ENCODE measurements at places on chromosomes 13 and 19.
A peak's percentile ranks its signal among the peaks of the same experiment; 100 is the strongest.

DNA sequence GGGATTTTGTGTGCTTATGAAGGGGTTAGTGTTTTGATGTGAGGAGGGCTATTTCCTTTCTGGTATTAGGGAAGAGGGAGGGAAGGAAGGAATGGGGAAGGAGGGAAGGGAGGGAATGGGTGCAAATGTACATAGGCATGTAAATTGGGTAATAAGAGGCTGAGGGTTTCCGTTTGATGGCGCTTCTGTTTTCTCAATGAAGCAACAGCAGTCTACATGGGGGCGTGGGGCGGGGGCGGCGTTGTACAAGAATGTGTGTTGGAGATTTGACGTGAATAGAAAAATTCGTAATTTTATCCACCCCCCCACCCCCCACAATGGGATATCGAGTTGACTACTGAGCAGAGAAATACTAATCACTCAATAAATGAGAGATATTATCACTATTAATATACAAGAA is 52.5 kb downstream of the PDS5B start:
- no peak for ATAC-seq

DNA sequence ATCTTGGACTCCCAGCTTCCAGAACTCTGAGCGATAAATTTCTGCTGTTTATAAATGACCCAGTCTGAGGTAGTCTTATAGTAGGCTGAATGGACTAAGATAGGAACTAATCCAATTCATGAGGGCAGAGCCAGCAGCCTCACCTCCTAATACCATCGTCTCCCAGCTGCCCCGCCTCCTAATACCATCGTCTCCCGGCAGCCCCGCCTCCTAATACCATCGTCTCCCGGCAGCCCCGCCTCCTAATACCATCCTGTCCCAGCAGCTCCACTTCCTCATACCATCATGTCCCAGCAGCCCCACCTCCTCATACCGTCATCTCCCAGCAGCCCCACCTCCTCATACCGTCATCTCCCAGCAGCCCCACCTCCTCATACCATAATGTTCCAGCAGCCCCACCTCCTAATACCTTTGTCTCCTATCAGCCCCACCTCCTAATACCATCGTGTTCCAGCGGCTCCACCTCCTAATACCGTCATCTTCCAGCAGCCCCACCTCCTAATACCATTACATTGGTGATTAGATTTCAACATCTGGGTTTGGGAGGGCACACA is 2.4 kb upstream of the ARGLU1 start:
- ATAC-seq = peak; percentile 32

DNA sequence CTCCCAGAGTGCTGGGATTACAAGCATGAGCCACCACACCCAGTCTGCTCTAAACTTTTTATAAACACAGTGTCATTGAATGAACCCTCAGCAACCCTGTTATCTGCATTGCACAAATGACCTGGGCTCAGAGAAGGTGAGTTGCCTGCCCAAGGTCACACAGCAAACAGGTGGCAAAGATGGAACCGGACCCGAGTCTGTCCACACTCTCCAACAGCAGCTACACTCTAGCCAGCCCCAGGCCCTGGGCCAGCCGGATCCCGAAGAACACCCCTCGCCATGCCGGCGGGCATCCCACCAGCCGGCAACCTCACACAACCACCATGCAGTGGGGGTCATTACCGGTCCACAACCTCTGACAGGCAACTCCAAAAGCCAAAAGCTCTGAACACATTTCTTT is 14.5 kb downstream of the ERCC2 start:
- ATAC-seq = no peak

DNA sequence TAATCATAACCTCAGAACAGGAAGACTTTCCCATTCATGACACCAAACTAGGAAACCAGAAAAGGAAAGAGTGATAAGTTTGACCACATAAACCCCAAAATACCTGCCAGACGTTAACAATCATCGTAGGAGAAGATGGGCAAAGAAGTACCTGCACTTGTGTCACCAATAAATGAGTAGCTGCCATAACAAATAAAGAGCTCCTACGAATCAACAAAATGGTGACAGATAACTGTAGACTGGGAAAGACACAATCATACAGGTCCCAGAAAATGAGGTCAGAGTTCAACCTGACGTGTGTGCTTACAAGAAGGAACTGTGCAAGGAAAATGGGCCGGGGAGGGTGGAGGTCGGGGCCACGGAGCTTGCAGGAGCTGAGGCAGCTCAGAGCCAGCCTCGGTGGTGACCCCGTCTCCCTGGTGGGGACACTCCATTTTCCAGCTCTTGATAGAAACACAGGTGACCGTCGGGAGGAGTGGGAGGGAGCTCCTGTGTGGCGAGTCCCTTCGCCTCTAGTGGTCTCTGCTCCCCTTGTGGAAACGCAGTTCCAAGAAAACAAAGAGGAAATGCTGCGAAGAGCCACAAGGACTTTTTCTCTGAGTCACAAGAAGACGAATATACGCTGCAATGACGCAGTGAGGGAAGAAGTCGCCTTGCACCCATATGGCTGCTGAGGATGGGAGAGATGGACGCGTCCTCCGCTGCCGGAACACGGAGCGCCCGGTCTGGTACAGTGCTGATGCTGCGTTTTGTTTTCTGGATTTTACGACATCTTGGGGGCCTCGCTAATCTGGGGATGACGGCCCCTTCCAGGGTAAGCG is 9.5 kb downstream of the PIP5K1C start:
- ATAC-seq = no peak

DNA sequence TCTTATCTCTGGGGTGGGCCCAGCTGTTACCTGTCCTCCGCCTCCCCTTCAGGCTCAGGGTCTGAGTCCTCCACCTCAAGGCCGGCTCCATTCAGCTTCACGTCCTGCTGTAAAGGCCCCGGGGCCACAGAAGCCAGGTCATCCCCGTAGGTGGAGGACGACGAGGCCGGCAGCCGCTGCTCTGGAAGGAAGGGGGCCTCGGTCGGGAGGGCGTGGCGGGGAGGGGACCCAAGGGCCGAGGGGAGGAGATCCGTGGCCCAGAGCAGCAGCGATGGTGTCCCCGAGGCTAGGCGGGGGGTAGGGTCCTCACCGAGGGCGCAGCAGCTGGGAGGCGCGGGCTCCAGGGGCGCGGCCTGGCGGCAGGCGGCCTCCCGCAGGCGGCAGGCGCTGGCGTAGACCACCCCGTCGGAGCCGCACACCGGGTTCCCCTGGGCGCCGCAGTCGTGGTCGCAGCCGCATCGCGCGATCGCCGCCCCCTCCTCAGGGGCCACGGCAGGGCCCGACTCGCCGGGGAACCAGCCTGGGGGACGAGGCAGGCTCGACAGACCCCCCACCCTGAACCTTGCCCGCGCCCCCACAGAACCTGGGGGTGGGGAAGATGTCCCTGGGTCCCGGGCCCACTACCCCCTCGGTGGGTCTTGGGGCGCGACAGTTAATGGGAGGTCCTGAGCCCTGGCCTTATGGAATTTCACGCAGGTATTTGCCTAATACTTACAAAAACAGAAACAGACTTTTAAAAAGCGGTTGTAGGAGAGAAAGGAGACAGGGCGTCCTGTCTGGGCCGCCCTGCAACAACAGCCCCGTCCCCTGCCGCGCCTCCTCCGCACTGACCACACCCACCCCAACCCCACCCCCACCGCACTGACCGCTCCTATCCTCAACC is 7.6 kb downstream of the F2RL3 start:
- peak; percentile 37 for ATAC-seq

- ATAC-seq = no peak
Observed at GRCh38 chr13:111076155-111077013, 38.7 kb upstream of the ARHGEF7 start.

DNA sequence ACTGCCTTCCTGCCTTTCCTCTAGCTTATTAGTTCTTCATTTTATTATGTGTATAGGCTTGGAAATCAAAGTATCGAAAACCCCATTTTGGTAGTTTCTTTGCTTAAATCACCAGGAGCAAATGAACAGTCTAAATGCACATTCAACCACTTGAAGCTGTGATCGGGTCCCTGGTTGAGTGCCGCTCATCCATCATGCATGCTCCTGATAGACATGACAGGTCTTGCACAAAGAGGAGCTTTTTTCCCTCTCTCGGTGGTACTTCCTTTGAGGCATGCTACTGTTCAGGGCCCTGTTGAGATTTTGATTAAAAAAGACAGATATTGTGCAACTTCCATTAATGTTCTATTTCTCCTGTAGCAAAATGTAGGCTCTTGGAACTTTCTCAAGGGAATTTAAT is 185.8 kb downstream of the OLFM4 start:
- no peak for ATAC-seq

GRCh38 chr19:47514151-47514868 is 553 bp downstream of the NAPA start:
- no peak for ATAC-seq

DNA sequence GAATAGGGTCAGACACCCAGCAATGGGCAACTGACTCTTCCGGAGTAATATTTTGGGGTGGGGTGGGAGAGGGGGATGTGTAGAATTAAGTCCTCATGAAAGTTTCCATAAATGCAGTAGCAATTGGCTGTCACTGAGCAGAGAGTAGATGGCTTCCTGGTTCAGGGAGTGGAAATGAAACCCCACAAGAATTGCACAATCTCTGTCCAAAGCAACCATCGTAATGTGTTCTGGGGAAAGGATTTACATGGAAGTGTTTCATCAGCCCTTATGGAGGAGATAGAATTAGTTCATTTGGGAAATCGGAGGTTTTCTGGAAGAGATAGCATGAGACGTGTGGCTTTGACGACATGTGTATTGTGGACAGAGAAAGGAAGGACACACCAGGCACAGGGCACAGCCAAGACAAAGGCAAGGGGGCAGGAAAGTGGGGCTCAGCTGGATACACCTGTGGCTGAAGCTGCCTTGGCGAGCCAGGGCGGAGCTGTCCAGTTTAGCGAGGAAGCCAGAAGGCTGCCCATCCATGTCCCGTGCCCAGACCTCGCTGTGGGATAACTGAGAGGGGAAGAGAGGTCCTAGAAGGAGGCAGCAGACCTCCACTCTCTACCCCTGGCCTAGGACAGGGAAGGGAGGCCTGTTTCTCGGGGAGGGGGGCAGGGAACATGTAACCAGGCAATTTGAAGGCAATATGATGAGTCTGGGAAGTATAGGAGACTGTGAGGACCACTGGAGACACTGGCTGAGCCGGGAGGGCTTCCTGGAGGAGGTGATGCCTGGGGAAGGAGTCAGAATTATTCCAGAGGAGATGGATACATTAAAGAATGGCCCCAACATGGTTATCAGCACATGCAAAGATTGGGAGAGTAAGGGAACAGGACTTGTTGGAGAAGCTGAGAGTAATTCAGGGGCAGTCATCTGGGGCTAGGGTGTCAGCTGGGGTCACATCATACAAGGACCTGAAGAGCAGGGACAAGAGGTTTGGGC is 2.6 kb upstream of the CLEC4G start:
- no peak for ATAC-seq

DNA sequence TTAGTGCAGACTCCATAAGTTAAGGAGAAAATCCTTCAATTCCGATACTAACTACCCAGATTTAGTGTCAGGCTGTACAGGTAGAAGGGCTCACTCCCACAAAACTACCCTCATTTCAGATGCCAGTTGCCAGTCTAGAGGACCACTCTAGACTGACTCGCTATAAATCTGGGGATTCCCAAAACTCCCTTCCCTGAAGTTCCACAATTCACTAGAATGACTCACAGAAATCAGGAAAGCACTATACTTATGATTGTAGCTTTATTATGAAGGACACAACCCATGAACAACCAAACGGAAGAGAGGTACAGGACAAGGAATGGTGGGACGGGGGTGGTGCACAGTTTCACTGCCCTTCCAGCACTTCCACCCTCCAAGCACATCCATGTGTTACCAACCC is 321.2 kb downstream of the DIAPH3 start:
- no peak for ATAC-seq

DNA sequence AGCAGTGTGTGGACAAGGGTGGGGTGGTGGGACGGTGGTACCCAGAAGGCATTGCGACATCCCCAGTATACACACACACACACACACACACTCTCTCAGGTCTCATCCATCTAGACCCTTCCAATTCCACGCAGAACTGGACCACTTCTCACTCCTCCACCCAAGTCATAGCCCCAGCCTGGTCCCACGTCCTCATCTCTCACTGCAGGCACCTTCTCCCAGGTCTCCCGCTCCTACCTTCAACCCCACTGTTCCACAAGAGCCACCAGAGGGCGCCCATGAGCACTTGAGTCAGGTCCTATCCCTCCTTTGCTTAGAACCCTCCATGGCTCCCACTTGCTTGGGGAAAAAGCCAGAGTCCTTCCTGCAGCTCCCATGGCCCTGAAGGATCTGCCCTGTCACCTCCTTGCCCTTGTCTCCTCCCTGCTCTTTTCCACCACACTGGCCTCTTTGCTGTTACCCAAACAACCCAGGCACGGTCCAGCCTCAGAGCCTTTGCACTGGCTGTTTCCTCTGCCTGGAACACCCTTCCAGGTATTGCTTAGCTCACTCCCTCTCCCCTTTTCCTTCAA is 62.6 kb downstream of the IER2 start:
- ATAC-seq = no peak

DNA sequence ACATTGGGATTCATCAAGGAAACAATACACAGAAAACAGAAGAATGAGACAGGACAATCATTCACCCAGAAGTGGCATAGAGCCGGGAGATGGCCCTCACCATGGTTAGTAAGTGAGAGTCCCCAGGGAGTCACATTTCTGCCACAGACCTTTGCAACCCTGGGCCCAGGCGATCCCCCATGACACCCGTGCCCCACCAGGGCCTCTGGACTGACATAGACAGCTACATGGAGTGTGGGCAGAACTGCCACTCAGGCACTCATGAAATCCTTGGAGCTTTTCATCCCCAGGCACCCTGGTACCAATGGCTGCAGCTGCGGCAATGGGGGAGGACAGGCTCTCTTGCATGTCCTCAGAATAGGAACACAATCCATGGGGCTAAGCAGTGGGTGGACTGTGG is 174.5 kb upstream of the TRPC4 start:
- no peak for ATAC-seq

DNA sequence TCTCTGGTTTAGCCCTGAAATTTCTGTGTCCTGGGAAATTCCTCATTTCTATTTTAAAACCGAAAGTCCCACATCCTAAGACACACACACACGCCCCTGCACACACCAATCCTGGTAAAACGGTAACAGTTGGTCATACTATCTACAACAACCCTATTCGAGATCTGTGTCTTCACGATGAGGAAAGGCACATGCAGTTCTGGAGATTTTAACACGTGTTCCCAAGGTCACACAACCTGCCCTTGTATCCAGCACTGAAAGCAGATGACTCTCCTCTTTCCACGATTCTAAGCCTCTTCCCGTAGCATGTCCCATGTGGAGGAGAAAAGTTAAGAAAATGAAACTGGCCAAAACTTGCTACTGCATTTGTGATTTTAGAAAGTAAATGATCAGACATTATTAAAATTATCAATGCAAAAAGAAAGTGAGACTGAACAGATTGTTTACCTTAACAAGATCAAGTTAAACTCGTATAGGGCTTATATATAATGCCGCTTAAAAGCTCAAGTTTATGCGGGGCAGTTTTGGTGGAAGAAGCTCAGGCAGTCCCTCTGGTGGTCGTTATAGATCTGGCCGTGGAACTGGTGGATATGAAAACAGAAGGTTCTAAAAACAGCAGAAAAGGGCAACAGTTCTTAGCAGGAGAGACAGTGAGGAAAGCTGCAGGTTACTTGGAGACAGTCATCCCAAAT is 32.7 kb downstream of the VSTM1 start:
- ATAC-seq = no peak

GRCh38 chr13:109870696-109871370 is 84.5 kb upstream of the IRS2 start:
- ATAC-seq = no peak

GRCh38 chr13:96091164-96092117 is 1.5 kb downstream of the HS6ST3 start:
- ATAC-seq = peak; percentile 31
